Panc1 (cell line): ENCODE measurements at places on chromosomes 2 and 18. TPM values are rescaled to one million over a fixed set of nuclear protein-coding genes. Genes with fewer than 3 reads are reported as not detected.

Gene GKN2
- not detected for total RNA-seq

Gene PUM2
- 85.6 TPM for total RNA-seq

Gene PCBP1
- 276 TPM for total RNA-seq

Gene ITPRIPL1
- total RNA-seq = 12.2 TPM

- DNase-seq = no peak
Measured at GRCh38 chr2:54059504-54059903, 55.9 kb upstream of the ACYP2 start.

GRCh38 chr2:215906458-215906857 lies 106.9 kb downstream of the MREG start:
- DNase-seq = no peak

GRCh38 chr2:128769457-128770142 lies 450.9 kb upstream of the HS6ST1 start:
- no peak for DNase-seq

DNA sequence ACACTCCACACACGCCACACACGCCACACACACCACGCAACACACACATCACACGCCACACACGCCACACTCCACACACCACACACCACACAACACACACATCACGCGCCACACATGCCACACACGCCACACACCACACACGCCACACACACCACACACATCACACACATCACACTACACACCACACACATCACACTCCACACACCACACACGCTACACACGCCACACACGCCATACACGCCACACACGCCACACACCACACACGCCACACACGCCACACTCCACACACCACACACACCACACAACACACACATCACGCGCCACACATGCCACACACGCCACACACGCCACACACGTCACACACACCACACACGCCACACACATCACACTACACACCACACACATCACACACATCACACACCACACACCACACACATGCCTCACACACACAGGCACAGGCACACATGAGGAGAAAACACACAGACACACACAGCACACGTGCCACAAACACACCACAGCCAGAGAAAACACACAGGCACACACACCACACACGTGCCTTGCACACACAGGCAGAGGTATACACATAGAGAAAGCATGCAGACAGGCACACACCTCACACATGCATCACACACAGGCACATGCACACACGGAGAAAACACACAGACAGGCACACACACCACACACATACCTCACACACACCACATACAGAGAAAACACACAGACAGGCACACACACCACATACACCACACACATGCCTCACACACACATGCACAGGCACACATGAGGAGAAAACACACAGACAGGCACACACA lies 241.5 kb upstream of the MYT1L start:
- no peak for DNase-seq

DNA sequence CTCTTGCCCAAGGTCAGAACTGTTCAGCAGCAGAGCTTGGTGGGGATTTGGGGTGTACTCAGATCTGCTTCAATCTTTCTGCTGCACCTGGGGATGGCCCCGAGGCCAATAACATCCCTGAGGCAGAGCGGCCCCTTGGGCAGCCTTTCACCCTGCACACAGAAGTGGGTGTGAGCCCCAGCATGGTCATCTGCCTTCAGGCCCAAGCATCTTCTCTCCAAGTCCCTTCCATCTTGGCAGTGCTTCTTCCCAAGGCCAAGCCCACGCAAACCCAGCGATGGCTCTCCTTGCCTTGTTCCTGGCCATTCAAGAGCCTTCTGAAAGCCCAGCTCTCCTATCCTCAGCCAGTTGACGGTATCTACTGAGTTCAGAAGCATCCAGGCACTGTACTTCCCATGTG lies 172.9 kb downstream of the INHBB start:
- no peak for DNase-seq

DNA sequence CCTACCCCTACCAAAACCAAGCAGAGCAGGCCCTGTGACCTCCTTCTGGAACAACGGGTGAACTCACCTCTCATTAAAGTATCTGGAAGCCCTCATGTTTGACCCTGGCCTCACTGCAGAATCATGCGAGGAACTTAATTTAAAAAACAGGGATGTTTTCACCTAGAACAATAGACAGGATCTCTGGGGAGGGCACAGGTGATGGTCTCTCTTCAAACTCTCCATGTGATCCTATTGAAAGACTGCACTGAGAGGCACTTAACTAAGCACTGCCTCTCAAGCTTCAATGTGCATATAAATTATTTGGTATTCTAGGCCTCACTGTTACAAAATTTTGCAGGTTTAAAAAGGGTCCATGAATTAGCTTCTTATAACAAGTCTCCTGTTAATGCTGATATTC lies 7.5 kb downstream of the ZNF519 start:
- no peak for DNase-seq

DNA sequence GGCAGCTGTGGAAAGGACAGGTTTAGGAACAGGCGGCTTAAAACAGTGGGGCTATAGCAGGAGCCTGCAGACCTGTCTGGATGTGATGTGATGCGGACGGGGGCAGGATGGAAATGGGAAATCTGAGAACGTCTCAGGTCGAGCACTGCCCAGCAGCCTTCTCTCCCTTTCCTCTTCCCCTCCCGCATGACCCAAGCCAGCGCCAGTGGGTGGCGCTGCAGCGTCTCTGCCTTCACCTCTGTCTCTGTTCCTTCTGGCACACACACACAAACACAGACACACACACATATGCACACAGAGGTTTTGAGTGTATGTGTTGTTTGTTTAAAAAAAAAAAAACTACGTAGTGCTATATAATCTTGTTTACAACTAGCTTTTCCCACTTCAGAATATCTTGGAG lies 82.0 kb upstream of the SLC66A3 start:
- DNase-seq = no peak

DNA sequence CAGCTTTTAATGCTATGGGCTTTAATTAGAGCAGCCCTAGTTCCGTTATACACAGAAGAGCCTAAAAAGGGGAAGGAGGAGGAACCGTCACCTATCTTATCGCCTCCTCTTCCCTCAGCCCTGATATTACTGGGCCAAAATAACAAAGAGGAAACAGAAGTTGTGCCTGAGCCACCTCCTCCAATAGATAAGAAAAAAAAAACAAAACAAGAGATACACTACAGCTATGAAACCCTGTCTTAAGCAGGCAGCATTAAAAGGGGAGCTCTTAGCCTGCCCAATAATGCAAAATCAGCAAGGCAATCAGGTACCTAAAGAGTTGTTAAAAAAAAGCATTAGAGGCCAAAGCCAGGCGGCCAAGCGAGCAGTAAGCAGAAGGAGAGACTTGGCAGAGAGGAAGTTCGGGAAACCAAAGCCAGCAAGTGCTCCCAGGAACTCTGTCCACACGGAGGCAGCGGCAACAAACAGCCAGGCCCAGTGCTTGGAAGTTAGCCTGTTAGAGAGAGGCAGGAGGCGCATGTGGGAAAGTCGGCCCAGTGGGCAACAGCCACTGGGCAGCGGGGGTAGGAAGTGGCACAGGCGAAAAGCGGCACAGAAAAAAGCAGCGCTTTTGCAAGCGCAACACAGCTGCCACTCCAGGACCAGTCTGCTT lies 41.8 kb upstream of the PDK1 start:
- no peak for DNase-seq
